ENCODE measurements at places on chromosomes 16 and 17.

GRCh38 chr17:72187556-72187955 lies 66.7 kb downstream of the SOX9 start:
- DNase-seq, result peak; percentile 4

GRCh38 chr17:29504711-29505110 lies 62.1 kb downstream of the ABHD15 start:
- DNase-seq, result no peak

- DNase-seq, result no peak
Measured at GRCh38 chr17:79752175-79752574, 21.4 kb downstream of the ENPP7 start.

DNA sequence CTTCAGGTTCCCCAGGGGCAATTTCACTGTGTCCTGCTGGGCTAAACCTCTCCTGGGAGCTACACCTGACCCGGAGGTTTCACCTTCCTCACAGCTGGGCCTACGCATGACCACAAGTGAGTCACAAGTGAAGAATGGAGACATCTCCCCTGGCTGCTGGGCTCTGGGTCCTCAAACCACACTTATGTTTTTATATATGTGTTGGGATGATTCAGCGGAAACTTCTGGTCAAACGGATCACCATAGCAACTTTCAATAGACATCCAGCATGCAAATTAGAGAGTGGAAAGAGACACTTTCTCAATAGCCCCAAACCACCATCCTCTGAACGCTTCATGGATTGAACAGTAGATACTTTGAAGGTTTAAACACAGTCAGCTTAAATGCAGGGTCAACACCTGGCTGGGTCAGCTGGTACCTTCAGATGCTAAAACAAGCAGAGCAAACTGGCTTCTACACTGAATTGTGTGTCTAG lies 28.0 kb upstream of the MAF start:
- no peak for DNase-seq

DNA sequence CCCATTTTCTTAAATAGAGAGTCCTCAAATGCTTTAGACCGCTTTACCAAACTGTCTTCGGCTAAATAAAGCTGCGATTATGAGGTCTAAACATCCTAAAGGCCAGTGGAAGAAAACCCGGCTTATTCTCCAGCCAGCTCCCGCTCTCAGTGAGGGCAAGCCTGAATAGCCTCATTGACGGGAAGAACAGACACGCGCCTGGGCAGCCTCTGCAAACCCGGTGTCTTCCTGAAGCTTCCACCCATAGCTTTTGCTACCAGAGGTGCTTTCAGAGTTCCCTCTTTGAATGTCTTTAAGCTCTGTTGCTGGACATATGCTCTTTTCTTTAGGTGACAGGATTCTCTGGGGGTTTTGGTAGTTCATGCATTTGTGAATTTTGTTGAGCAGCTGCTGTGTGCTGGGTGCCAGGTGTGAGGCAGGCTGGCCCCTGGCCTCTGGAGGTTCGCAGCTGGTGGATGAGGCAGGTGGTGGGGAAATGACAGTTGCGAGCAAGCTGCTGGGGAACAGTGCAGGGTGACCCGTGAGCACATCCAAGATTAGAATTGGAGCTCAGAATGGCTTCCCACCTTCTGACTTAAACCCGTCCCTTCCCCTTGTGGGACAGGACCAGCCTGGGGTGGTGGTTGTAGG lies 44.7 kb downstream of the CRISPLD2 start:
- DNase-seq, result no peak

DNA sequence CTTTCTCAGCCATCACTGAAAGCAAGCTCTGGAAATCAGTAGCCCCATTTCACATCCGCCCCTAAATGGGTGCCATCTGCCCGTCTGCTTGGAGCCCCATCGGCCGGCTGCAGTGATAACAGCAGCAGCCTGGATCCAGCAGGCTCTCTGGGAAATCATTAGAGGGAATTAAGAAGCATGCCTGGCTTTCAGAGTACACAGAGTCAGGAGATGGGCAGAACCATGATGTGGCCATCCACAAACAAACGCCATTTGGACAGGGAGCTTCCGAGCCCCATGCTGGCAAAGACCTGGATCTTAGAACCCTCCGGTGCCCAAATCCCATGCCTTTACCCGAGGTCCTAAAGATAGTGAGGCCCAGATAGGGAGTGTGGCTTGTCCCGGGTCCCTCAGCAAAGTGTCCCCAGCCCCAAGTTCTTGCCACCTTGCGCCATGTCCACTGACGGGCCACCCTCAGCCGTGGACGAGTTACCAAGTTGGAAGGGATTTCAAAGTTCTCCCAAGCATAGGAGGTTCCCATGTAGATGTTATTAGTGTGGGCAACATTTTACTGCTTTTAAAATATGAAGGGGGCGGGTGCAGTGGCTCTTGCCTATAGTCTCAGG lies 1.0 kb upstream of the LITAF start:
- no peak for DNase-seq

DNA sequence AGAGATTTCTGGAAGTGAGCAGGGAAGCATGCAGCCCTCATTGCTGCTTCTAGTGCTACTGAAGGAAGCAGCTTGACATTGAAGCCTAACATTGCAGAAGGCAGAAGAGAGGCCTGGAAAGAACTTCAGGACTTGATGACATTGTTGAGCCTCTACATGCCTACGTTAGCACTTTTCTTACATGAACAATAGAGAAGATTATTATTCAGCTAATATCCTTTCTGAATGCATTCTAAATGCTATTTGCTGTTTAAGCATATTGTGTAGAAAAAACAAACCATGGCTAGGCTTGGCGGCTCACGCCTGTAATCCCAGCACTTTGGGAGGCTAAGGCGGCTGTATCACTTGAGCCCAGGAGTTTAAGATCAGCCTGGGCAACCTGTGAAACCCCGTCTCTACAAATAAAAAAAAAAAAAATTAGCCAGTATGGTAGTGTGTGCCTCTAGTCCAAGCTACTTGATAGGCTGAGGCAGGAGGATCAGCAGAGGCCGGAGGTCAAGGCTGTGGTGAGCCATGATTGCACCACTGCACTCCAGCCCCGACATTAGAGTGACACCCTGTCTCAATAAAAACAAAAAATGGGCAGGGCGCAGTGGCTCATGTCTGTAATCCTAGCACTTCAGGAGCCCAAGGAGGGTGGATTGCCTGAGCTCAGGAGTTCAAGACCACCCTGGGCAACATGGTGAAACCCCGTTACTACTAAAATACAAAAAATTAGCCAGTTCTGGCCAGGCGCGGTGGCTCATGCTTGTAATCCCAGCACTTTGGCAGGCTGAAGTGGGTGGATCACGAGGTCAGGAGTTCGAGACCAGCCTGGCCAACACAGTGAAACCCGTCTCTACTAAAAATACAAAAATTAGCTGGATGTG lies 2.2 kb upstream of the AURKB start:
- DNase-seq, result no peak

DNA sequence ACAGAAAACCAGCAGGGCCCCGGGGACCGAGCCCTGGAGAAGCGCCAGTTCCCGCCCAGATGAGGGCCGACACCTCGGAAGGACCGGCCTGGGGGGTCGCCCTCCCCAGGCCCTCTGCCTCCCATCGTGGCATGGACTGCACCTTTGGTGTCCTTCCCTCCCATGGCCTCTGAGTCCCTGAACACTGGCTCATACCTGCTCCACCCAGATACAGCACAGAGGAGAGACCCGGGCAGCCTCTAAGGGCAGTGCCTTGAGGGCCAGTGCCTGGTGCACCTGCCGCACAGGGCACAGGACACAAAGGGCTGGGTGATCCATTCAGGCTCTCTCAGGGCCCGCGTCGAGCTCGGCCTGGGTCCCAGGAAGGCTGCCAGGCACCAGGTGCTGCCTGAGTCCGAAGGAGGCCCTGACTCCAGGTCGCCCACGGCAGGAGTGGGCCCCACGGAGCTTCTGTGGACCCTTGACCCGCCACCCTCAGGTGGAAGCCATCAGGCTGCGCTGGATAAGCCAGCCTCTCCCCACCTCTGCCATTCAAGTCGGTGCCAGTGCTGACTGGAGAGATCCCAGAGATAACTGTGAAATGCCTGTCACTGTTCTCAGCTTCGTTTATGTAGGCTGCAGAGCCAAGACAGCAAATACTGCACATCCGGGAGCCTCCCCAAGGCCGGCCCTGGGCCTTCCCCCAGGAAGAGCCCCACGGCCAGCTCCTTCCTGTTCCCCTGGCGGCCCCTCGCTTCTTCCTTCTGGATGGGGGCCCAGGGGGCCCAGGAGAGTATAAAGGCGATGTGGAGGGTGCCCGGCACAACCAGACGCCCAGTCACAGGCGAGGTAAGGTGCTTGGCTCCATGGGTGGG lies at the start of gene ZG16B:
Gene ZG16B (plus strand): TSS at position 803 of the 854 bp plus-strand sequence. CDS start 139 bp downstream, outside the sequence.
- no peak for DNase-seq

DNA sequence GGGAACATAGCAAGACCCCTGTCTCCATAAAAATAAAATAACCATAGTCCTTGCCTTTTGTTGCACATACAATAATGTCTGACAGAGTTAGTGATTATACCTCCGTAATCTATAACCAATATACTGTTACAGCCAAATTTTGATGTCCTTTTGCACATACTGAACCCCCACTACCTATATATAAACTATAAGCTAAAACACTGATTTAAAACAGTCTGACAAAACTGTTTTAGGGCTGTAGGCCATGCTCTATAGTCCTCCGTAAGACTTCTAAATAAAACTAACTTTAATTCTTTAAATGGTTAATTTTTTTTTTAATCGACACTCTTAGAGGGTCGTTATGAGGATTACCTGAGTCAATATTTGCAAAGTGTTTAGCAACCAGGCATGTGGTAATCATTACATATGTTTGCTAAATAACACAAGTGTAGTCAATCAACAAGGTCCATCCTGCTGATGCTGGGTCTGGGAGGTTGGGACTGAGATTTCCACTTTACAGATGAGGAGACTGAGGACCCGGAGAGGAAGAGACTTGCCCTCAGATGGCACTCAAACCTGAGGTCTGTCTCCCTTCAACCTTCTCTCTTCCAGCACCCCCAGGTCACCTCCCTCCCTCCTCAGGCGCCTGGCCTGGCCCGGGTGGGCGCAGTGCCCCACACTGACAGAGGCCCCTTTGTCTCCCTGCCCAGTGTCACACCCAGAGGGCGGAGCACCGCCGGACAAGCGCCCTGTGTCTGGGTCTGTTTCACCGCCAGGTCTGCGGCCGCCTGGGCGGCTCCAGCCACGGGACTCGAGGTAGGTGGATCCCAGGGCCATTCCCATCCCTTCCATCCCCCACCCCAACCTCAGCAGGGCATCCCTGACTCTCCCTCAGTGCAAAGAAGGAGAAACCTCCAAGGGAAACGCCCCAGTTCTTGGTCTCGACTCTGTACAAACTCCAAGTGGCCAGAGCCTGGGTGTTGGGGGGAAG lies 10.3 kb downstream of the ZNF385C start:
- DNase-seq, result no peak

DNA sequence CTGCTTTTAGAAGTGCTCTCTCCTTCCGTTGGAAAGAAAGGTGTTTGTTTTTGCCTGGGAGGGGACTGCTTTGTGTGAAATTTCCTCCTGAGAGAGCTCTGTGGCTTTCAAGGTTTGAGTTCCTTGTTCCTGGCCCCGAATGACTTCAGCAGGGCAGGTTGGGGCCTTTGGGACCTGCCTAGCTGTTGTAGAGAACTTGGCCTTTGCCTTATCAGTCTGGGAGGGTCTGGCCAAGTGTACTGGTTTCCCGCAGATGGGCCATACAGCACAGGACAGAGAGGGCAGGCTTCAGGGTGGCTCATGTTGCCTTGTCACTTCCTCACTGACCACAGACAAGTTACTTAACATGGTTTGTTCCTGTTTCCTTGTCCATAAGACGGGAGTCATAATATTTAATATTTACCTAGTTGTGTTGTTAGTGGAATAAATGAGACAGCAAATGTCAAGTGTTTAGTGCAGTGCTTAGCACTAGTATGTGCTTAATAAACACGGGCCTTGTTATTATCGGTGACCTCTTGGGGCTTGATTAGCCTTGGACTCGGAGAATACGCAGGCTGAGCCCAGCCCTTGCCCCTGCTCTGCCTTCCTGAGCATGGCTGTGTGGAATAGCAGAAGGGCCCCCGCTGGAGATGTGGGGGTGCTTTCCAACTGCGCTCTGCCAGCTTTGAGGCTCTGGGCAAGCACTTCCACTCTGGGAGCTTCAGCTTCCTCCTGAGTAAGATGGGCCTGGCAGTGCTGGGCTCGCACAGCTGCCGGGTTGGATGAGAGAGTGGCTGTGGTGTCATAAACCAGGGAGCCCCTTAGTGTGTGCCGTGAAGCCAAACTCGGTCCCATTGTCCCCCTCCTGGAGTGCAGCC lies 6.6 kb downstream of the PRSS8 start:
- DNase-seq, result no peak

GRCh38 chr16:13376174-13376573 lies 474.8 kb downstream of the SHISA9 start:
- DNase-seq, result no peak

- DNase-seq, result no peak
Measured at GRCh38 chr16:24854607-24855171, 8.9 kb downstream of the SLC5A11 start.

DNA sequence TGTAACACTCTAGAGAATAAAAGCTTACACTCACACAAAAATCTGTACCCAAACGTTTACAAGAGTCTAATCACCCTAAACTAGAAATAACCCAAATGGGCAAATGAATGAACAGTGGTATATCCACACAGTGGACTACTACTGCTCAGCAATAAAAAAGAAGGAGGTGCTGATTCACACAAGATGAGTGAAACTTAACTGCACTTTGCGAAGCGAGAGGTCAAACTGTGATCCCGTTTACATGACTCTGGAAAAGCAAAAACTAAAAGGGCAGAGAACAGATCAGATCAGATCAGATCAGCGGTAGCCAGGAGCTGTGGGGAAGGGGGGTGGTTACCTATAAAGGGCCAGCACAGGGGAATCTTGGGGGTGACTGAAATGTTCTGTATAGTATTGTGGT lies 113.4 kb downstream of the TRIM37 start:
- no peak for DNase-seq

GRCh38 chr16:2939968-2940367 lies 24.1 kb upstream of the KREMEN2 start:
- no peak for DNase-seq

GRCh38 chr16:58458606-58459343 lies 41.2 kb upstream of the NDRG4 start:
- DNase-seq, result no peak

GRCh38 chr17:8382880-8383142 lies 182 bp downstream of the RPL26 start:
- no peak for DNase-seq

DNA sequence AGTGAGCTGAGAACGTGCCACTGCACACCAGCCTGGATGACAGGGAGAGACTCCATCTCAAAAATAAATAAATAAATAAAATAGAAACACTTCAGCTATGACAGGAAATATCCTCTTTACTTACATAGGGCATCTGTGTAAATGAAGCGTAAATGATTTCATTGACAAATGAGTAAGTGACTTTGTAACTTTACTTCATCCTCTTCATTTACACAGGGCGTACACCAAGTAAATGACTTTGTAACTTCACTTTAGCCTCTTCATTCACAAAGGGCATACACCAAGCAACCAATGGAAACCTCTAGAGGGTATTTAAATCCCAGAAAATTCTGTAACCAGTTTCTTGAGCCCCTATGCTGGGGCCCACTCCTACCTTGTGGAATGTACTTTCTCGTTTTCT lies 16.2 kb upstream of the KLHDC4 start:
- DNase-seq, result no peak

GRCh38 chr17:57811638-57812280 lies 38.1 kb downstream of the MRPS23 start:
- no peak for DNase-seq
